NCI-H524 (cell line): ENCODE measurements at places on chromosomes 7 and 10.

GRCh38 chr10:34638406-34639054 is 176.6 kb downstream of the PARD3 start:
- peak; percentile 51 for DNase-seq

DNA sequence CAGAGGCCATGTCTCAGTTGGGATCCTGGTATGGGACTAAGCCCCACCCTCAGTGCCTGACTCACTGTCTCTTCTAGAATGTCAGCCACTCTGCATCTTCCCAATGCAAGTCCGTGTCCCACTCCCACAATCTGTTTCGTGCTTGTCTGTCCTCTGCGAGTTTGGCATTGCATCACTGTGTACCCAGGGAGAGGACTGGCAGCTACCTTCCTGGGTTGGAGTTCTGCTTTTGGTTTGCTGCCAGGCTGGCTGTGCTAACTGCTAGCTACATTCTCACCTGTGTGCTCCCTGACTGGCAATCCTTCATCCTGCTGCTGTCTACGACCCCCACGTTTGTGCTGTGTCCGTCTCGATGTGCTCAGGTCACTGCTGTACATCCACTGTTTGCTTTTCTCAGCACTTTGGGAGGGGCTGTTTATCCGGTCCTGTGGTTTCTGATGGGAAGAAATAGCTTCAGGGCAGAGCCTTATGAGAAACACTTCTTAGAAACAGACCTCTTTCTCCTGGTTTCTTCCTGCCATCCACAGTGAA is 56.0 kb upstream of the GLI3 start:
- DNase-seq: no peak

GRCh38 chr10:30804478-30805055 is 175.0 kb upstream of the LYZL2 start:
- no peak for DNase-seq

GRCh38 chr10:71492872-71493271 is 96.2 kb downstream of the CDH23 start:
- no peak for DNase-seq

GRCh38 chr7:36149694-36150452 is 3.2 kb upstream of the EEPD1 start:
- no peak for DNase-seq

DNA sequence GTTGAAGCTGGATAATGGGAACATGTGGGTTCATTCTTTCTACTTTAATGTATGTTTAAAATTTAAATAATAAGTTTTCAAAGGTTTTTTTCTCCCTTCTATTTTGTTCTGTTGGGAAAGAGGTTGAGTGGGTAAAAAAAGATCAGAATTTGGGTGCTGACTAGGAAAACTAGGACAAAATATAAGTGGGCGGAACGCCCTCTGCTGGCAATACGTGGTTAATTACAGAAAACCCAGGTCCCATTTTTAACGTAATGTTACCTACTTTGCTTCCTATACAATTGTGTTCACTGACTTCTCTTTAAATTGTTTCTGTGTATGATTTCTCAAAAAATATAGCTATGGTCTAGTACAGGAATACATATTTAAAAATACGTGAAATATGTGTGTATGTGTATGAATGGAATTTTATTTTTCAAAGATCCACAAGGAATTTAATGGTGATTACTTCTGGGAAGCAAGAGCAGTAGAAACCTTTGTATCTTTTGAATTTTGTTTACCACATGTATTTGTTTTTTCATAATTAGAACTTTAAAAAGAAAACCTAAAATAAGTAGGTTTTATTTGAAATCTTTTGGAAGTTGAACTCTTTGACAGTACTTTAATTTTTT is 8.7 kb downstream of the ECD start:
- DNase-seq: no peak
